Aortic smooth muscle cell (primary cell): ENCODE measurements at places on chromosomes 16 and 17. TPM values are rescaled to one million over a fixed set of nuclear protein-coding genes. Genes with fewer than 3 reads are reported as not detected.

The LAT gene
- 0.53 and 0.68 TPM in 2 replicates for total RNA-seq

The GPR179 gene
- under 0.01 TPM in 1 of 2 replicates, not detected in the other for total RNA-seq

The MYL11 gene
- total RNA-seq = 0.12 TPM in 1 of 2 replicates, not detected in the other

The ERN2 gene
- 0.19 and 0.40 TPM in 2 replicates for total RNA-seq

The EPN3 gene
- 0.13 TPM in 1 of 2 replicates, not detected in the other for total RNA-seq

The CCL16 gene
- total RNA-seq = not detected in 2 replicates

The LITAFD gene
- not detected in 2 replicates for total RNA-seq

The C17orf100 gene
- 0.37 and 0.40 TPM in 2 replicates for total RNA-seq

The HSD17B2 gene
- total RNA-seq = 0.26 and 0.68 TPM in 2 replicates

The TPSB2 gene
- not detected in 2 replicates for total RNA-seq

The GINS3 gene
- total RNA-seq = 2.8 and 4.4 TPM in 2 replicates

The RAB34 gene
- 185 and 201 TPM in 2 replicates for total RNA-seq

The ZDHHC1 gene
- total RNA-seq = 5.2 and 6.3 TPM in 2 replicates

The GUCY2D gene
- not detected in 2 replicates for total RNA-seq

The TRPV2 gene
- 34.3 and 40.8 TPM in 2 replicates for total RNA-seq

The SLC35G6 gene
- not detected in 2 replicates for total RNA-seq

The ZP2 gene
- not detected in 2 replicates for total RNA-seq
